HL-60 (cell line): ENCODE measurements at places on chromosomes 5 and 9.

- DNase-seq = peak; percentile 2
Measured at GRCh38 chr5:174935854-174936474, 211.6 kb downstream of the MSX2 start.

- no peak for DNase-seq
Measured at GRCh38 chr5:28862137-28862859, 1823.9 kb upstream of the CDH9 start.

GRCh38 chr5:51383131-51384121, at the start of gene ISL1:
Gene ISL1, plus strand, starts transcription at chr5:51383448. Its CDS starts 224 bp downstream, at chr5:51383672.
- no peak for DNase-seq

- no peak for DNase-seq
Measured at GRCh38 chr5:172837640-172838039, 3.6 kb downstream of the ERGIC1 start.

GRCh38 chr5:33306758-33307157, 134.0 kb upstream of the TARS1 start:
- DNase-seq = no peak

GRCh38 chr5:157115012-157115411, 6.2 kb upstream of the HAVCR2 start:
- DNase-seq = no peak

- no peak for DNase-seq
Measured at GRCh38 chr5:76245590-76245989, 157.5 kb upstream of the IQGAP2 start.

DNA sequence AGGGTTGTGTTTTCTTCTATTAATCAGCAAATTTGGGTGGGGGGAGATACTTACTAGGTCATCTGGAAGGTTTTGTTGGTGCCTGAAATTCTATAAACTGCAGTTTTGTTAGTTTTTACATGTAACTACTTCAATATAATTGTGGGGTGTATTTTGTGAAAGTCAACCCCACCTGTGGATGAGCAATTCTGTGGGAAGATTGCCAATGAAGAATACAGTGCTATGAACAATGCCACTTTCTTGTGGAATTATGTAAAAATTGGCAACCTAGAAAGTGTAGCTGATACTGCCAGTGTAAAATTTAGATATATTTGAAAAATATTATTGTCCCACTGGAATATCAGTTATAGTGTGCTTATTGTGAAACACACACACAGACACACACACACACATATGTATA, 80.7 kb downstream of the VCAN start:
- DNase-seq = no peak
